ENCODE measurements at places on chromosomes 11 and 22.

GRCh38 chr11:79845002-79845709 lies 404.3 kb upstream of the TENM4 start:
- DNase-seq = no peak

DNA sequence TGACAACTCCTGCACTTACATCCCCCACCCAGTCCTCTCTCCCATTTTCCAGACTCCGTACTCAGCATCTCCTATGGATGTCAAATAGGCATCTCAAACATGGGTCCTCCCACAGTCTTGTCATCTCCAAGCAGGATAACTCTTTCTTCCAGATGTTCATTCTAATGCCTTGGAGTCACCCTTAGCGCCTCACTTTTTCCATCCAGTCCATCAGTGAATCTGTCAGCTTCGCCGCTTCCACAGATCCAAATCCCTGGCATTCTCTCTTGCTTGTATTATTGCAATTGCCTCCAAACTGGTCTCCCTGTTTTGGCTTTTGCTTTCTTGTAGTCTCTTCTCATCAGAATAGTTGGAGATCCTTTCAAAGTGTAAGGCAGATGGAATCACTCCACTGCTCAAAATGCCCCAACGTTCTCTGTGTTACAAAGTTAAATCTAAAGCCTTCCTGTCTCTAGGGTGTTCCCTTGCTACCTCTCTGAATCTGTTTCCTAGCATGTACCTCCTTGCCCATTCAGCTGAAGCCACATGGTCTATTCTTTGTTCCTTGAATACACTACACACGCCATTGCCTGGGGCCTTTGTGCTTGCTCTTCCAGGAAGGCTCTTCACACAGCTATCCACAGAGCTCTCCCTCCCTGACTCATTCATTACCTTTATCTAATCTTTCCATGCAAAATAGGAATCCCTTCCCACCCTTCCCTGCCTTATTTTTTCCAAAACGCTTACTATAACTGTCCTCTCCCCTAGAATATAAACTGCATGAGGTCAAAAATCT lies 64.8 kb downstream of the UBASH3B start:
- DNase-seq = no peak

DNA sequence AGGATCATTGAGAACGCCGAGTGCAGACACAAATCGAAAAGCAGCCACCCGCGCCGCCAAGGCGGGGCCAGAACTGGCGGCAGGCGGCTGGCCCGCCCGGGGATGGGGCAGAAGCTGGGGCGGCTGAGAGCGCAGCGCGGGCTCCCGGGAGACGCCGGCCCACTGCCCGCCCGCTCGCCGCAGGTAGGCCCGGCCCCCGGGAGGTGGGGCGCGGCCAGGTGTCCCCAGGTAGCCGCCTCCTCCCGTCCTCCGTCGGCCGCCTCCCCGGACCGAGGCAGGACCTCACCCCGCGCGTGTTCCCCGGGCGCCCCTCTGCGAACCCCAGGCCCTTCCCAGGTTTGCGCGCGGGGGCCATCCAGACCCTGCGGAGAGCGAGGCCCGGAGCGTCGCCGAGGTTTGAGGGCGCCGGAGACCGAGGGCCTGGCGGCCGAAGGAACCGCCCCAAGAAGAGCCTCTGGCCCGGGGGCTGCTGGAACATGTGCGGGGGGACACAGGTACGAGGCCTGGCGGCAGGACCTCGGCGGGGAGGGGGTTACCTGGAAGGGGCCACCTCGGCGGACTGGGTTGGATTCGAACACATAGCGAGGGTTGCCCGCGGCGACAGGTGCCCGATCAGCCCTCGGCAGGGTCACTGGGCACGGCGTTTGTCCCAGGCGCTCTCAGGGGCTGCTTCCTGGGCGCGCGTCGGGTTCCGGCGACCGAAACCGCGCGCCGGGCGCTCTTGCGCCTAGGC lies at the start of gene PRRG4:
Gene PRRG4, plus strand, starts transcription at position 248 of the 733 bp plus-strand sequence. CDS start 603 bp downstream, outside the sequence.
- DNase-seq = no peak

DNA sequence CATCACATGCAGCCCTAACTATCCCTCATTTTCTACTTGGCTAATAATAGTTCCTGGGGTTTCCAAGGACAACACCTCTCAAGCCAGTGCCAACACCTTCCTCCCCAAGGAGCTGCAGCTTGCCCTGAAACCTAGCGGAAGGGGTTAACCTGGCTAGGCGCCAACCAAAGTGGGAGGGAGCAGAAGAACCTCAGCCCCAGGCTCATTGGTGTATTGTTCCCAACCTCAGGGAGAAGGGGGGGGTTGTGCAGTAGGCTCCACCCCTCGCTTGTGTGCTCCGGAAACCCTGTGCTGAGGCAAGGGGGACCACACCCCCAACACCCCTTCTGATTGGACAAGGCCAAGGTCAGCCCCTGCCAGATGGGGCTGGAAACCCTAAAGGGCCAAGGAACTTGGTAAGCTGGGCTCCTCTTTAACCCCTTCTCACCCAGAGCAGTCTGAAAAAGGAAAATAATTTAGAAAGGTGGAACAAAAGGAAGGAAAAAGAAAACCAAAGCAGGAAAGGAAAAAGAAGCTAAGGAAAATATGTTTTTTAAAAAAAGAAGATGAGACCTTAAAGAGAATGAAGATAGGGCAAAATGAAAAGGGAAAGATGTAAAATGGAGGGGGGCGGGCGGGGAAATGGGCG lies 2.5 kb downstream of the MTA2 start:
- DNase-seq = peak; percentile 95

- no peak for DNase-seq
These were observed 58.4 kb downstream of the CD82 start for GRCh38 chr11:44623731-44624491.

- DNase-seq = no peak
These were observed 1.9 kb downstream of the C11orf71 start for GRCh38 chr11:114398303-114398920.

DNA sequence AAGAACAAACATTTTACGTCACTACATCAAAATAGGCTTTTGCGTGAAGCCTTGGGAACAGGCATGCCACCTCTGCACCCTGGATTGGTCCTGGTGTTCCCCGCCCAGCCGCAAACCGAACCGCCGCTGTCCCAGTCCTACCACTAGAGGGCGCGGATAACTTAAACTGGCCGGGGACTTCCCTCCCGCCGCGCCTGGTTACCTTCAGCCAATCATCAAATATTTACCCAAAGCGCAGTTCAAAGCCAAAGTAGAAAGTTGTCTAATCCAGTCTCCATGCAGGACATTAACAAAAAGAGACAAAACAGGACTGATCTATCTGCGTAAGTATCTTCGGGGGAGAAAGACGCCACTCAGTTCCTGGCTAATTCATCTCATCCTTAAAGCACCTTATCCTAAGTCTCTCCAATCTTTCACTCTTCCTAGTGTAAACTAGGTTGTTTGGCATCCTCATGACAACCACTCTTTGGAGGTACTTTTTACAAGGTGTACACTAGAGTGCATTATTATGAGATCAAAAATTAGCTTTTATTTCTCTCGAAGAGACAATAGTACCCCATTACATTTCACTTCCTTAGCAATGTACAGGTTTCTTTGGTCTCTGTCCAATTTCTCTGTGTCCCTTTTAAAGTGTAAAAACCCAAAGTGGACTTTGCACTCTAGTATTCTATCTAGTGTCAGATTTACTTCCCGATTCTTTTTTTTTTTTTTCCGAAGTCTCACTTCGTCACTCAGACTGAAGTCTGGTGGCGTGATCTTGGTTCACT lies 3.9 kb upstream of the CRY2 start:
- peak; percentile 70 for DNase-seq

GRCh38 chr11:31986201-31986889 lies 104.5 kb upstream of the RCN1 start:
- DNase-seq = peak; percentile 92

DNA sequence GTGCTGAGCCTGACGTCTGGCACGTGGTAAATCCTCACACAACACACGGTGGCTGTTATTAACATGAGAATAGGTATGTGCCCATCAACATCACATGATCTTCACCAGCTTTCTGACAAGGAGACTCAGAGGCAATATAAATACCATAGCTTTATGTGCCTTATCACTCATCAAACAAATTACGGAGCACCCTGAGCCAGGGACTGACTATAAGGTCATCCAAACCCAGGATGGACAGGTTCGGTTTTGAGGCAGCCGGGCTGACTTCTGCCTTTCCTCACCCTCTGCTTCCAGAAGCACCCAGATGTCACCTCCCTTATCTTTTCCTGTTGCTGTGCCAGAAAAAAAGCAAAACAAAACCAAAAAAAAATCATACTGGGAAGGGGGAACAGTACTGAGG lies 5.7 kb upstream of the PLAAT3 start:
- no peak for DNase-seq

DNA sequence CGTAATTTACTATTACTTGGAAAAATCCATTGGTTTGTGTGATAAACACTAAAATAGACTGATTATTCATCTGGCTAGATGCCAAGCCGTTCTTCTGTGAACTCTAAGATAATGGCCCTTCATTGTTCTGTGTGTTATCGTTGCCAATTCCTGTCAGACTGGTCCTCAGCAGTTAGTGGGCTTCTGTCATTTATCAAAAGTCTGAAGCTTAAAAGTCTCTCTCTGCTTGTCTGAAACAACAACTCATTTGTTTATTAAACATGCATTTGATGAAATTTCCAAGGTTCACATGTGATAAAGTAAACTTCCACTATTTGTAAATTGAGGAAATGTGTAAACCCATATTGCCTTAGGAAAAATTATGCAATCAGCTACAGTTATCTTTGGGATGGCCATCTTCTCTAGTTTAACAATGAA lies 21.1 kb upstream of the RDX start:
- DNase-seq = peak; percentile 41

- DNase-seq = no peak
These were observed 2.9 kb upstream of the CYP2R1 start for GRCh38 chr11:14894657-14895598.

DNA sequence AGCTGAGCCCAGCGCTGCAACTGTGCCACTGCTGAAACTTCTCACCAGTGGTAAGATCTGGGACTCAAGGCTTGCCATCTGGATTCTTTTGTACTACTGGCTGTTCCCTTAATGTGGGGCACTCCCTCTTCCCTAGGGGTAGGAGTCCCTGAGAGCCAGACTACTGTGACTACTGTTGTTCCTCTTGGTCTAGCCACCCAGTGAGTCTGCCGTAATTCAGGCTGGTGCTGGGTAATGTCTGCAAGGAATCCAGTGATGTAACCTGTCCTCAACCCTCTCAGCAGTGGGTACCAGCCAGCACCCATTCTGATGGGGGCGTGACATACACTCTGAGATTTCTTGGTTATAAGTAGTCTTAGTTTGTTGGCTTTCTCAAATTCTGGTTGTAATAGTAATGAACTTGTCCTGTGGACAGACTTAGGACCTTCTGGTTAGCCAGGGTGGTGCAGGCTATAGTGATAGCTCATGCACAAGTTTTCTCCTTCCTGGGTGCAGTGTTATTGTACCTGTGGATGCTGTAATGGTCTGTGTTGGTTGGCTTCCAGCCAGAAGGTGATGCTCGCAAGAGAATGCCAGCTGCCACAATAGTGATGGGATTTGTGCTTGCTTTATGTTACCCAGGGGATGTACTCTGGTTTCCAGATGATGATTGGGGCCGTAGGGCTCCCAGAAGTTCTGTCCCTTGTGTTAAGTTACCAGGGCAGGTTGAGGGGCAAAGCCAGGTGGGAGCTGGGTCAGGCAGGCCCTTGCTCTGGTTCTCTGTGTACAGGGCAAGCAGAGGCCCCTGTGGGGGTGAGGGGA lies 65.5 kb downstream of the ARHGAP42 start:
- no peak for DNase-seq

DNA sequence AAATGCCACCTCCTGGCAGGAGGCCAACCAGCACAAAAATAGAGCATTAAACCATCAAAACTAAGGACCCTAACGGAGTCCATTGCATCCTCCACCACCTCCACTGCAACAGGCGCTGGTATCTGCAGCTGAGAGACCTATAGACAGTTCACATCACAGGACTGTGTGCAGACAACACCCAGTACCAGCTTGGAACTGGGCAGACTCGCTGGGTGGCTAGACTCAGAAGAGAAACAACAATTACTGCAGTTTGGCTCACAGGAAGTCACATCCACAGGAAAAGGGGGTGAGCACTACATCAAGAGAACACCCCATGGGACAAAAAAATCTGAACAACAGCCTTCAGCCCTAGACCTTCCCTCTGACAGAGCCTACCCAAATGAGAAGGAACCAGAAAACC lies 11.6 kb upstream of the TMEM45B start:
- DNase-seq = no peak

DNA sequence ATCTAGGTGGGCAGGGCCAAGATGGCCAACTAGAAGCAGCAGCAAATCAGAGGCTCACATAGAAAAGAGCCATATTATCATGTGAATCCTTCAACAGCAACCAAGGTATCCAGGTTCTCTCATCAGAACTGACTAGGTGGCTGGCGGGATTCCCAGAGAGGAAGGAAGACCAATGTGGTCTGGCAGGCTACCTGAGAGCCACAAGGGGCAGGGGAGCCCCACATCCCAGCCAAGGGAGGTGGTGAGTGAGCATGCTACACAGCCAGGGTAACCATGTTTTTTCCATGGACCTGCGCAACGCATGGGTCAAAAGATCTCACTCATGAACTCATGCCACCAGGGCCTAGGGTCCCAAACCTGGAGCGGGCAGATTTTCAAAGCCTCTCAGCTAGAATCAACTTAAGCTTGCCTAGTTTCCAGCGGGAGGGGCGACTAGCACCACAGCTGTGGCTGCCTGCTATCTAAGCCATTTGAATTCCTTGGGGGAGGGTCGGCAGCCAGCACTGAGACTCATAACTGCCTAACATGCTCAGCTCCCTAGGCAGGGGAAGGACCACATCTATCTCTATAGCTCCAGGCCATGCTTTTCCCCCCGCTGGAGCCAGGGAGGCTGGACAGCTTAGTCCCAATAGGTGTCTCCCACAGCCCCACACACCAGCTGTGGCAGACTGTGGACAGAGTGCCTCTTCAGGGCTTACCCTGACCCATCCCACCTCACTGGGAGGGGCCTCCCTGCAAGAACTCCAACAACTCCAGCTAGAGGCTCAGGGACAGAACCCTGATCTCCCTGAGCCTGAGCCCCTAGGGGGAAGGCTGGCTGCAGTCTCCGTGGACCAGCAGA lies 28.7 kb upstream of the CASP12 start:
- no peak for DNase-seq

- DNase-seq = no peak
These were observed 1.6 kb downstream of the TMEM132A start for GRCh38 chr11:60925868-60926267.

All from NCI-H446 treated with DMSO at 0.1 percent for 48 hours (cell line).